ENCODE measurements at places on chromosomes 16 and 17.

- peak; percentile 88 for DNase-seq
Measured at GRCh38 chr17:18362698-18363100, 651 bp downstream of the SHMT1 start.

DNA sequence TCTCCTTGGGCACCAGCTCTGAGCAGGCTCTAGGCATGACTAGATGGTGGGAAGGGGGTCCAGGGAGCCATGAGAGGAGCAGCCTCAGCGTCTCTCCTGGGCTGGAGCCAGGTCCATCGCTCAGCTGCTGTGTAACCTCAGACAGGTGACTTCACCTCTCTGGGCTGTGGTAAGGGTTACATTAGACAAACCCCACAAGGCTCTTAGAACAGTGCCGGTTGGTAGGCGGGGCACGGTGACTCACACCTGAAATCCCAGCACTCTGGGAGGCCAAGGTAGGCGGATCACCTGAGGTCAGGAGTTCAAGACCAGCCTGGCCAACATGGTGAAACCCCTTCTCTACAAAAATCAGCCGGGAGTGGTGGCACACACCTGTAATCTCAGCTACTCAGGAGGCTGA, 18.1 kb upstream of the NPTX1 start:
- DNase-seq = no peak

GRCh38 chr17:10384175-10384574, 11.4 kb upstream of the MYH13 start:
- DNase-seq = no peak

GRCh38 chr16:2719328-2720063, 528 bp downstream of the PRSS27 start:
- DNase-seq = no peak

DNA sequence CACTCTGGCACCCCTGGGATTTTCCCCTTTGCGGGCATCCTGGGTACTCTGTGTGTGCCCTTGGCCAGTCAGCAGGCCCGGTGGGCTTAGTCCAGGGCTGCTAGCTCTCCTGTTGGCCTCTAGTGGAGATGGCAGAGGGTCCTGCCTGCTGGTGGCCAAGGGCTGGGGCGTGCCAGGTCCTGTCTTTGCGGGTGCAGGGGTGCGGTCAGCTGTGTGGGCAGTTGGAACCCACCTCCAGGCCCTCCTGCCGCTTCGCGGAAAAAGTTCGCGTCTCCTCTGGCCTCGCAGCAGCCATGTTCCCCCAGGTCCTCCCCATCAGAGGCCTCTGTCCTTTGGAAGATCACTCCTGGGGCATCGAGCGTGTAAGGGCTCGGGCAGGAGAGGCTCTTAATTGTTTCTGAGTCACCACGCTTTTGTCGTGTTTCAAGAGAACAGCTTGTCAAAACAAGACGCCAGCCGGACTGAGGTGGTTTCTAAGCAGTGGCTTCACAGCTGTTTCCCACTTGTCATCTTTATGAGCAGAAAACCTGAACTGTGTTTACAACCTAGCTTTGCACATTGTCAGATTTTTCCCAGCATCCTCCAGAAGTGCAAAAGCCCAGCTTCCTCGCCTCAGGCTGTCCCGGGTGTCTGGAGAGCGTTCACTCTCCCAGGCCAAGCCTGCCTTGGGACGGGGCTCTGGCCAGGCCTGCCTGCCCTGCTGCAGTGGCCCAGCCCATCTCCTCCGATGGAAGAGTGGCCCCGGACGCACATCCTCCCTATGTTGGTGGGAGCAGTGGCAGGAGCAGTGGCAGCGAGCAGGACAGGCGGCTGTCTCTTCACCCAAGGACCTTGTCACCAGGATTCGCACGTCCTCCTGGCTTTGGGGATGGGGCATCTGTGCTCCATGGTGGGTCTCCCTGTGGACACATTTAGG, 5.0 kb upstream of the DNASE1L2 start:
- DNase-seq = no peak

GRCh38 chr17:58535431-58535830, 21.0 kb upstream of the MTMR4 start:
- no peak for DNase-seq

GRCh38 chr17:49280918-49281317, 50.3 kb upstream of the PHOSPHO1 start:
- DNase-seq = no peak

GRCh38 chr17:17762744-17763105, 74.1 kb downstream of the SREBF1 start:
- DNase-seq = no peak

- DNase-seq = peak; percentile 88
Measured at GRCh38 chr17:40541873-40542557, 23.3 kb downstream of the CCR7 start.

DNA sequence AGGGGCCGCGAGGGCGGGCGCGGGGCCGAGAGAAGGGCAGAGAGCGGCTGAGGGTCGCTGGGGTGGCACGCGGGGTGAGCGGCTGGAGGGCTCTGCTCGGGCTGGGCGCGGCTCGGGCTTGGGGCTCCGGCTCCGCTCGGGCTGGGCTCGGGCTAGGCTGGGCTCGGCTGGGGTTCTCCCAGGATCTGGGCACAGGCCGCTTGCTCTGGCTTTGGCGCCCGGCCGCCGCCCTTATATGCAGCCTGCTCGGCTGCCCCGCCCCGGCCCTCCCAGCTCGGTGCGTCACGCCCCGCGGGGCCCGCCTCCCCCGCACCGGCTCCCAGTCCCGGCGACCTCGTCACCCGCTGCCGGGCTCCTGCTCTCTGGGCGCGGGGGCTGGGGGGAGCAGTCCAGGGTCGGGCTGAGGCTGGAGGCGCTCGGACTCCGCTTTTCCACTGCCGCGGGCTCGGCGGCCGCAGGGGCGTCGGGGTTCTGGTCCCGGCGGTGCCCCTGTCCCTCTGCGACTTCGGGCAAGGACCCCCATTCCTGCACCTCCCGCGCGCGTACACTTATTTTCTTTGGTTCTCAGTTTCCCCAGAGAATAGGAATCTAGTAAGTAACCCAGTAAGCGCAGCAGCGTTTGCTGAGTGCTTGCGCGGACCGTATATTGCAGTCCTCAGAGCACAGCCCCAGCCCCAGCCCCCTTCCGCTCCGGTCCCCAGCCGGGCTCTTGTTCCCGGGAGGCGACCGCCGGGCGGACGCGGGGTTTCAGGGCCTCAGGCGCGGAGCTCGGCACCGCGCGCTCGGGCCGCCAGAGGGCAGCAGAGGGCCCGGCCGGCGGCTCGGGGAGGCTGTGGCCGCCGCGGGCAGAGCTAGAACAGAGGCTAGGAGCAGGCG, at the start of gene RASD1:
TSS of gene RASD1 (minus strand) at position 207 of the 876 bp plus-strand sequence. CDS start 214 bp downstream, outside the sequence.
- DNase-seq = peak; percentile 96

DNA sequence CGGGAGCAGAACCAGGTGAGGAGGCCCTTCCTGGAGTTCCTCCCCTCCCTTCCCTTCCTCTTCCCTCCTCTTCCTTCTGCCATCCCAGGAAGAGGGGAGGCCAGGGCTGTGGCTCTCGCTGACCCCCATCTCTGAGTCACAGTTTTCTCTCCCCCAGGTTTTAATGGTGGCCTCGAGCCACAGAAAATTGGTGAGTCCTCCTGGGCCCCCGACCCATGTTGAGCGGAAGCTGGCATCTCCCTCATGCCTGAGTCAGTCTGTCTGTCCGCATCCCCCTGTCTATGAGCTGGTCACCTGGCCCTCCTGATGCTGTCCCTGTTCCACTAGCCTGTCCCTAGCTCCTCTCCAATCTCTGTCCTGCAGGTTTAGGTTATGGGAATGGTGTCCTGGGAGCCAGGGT, 12.8 kb upstream of the CLDN9 start:
- no peak for DNase-seq
